ENCODE measurements at places on chromosomes 12 and 14. TPM values are rescaled to one million over a fixed set of nuclear protein-coding genes. Genes with fewer than 3 reads are reported as not detected.

GRCh38 chr12:125013816-125014442 lies 20.5 kb downstream of the BRI3BP start:
- no peak for DNase-seq
- no peaks in the 10 kb centered on the region for H3K4me1 ChIP-seq
- no peaks in the 10 kb centered on the region for H3K36me3 ChIP-seq

DNA sequence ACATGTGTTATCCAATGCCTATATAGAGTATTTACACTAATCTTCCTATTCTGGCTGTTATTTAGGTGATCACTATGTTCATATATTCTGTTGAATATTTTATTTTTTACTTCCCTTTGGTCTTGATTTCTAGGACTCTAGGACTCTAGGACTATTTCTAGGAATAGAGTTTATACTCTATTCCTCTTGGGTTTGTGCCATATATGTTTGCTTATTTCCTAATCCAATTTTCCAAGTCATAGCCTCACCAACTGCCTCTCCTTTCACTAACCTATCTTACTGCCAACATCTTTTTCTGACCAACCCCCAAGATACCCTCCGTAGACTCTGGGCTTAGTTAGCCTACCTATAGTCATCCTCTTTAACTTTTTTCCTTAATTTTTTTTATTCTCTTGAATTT lies 28.5 kb downstream of the ARF6 start:
- H3K27ac ChIP-seq = no peak overlapping the region
- no peak for DNase-seq
- no peaks in the 10 kb centered on the region for H3K36me3 ChIP-seq
- no peaks in the 10 kb centered on the region for H3K27me3 ChIP-seq
- H3K4me3 ChIP-seq = no peak overlapping the region

GRCh38 chr12:6959805-6960592 lies 8.8 kb downstream of the PTPN6 start:
- no peak overlapping the region for H3K4me3 ChIP-seq
- H3K27ac ChIP-seq = peak overlapping the region; percentile 94
- no peaks in the 10 kb centered on the region for H3K27me3 ChIP-seq
- DNase-seq = peak; percentile 67
- no peaks in the 10 kb centered on the region for H3K36me3 ChIP-seq

- H3K36me3 ChIP-seq = no peaks in the 10 kb centered on the region
- H3K27ac ChIP-seq = no peak overlapping the region
- no peaks in the 10 kb centered on the region for H3K4me1 ChIP-seq
- DNase-seq = no peak
- no peak overlapping the region for H3K4me3 ChIP-seq
Observed at GRCh38 chr12:85642808-85643207, 193.4 kb downstream of the RASSF9 start.

GRCh38 chr12:29996993-29997392 lies 213.3 kb upstream of the TMTC1 start:
- no peak overlapping the region for H3K27ac ChIP-seq
- no peaks in the 10 kb centered on the region for H3K27me3 ChIP-seq
- H3K4me1 ChIP-seq = no peaks in the 10 kb centered on the region
- H3K4me3 ChIP-seq = no peak overlapping the region

- no peaks in the 10 kb centered on the region for H3K4me1 ChIP-seq
- DNase-seq = no peak
- H3K36me3 ChIP-seq = no peaks in the 10 kb centered on the region
- no peak overlapping the region for H3K4me3 ChIP-seq
- H3K27me3 ChIP-seq = no peaks in the 10 kb centered on the region
Observed at GRCh38 chr12:78204926-78205325, 374.2 kb downstream of the NAV3 start.

- H3K36me3 ChIP-seq = no peaks in the 10 kb centered on the region
- H3K4me3 ChIP-seq = no peak overlapping the region
- H3K4me1 ChIP-seq = no peaks in the 10 kb centered on the region
- peak; percentile 52 for DNase-seq
Observed at GRCh38 chr14:101184104-101184455, 280.6 kb upstream of the RTL1 start.

- no peaks in the 10 kb centered on the region for H3K27me3 ChIP-seq
- DNase-seq = no peak
- H3K36me3 ChIP-seq = peaks cover 99% of the 10 kb centered on the region
- H3K4me3 ChIP-seq = no peak overlapping the region
- no peak overlapping the region for H3K27ac ChIP-seq
Observed at GRCh38 chr12:131724534-131724933, 13.6 kb downstream of the SFSWAP start.

Gene VPS29
- 99.0 TPM for total RNA-seq

Gene ACADS
- 20.9 TPM for total RNA-seq

Gene RIN3
- total RNA-seq = 56.0 TPM

Gene OTOGL
- total RNA-seq = 0.09 TPM

Gene TAS2R43
- not detected for total RNA-seq

Gene USP44
- total RNA-seq = 14.9 TPM

Gene GPRC5D
- not detected for total RNA-seq

Data from upper lobe of right lung (tissue), 1 donor.